Hepatocyte (in vitro differentiated cells): ENCODE measurements at places on chromosomes 7 and 10. TPM values are rescaled to one million over a fixed set of nuclear protein-coding genes. Genes with fewer than 3 reads are reported as not detected.

DNA sequence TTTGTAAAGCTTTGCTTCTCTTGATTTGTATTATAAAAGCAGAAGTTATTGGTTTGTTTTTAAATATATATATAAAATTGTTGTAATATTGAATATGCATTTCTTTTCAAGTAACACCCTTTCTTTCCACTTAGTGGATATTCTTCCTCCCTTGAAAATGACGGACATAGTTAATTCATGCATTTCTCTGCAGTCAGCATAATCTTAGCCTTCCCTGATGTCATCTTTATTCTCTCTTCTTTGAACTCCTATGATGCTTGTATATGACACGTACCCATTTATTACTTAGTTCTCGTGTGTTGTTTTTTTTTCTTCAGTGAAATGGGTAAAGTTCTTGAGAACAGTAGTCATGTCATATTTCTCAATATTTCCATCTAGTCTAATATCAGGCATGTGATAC is 191.2 kb downstream of the MDFIC start:
- DNase-seq, result no peak

GRCh38 chr7:130022623-130023175 is 28.5 kb downstream of the ZC3HC1 start:
- no peak for DNase-seq

DNA sequence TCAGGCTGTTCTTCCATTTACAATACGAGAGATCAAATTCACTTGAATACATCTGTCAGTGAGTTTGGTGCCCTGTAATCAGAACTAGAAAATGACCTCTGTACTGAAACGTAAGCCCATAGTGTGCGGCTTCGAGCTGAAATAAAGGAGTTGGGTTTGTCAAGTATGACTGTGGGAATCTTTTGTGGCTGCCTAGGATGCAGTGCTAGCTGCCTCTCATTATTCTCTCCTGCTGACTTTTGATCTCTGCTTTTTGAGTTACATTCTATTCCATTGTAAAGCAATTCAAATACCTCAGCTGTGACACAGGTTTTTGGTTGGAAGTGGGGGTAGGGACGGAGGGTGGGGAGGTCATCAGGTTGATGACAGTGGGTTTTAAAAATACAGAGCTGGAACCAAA is 40.4 kb downstream of the ICA1 start:
- DNase-seq, result no peak

DNA sequence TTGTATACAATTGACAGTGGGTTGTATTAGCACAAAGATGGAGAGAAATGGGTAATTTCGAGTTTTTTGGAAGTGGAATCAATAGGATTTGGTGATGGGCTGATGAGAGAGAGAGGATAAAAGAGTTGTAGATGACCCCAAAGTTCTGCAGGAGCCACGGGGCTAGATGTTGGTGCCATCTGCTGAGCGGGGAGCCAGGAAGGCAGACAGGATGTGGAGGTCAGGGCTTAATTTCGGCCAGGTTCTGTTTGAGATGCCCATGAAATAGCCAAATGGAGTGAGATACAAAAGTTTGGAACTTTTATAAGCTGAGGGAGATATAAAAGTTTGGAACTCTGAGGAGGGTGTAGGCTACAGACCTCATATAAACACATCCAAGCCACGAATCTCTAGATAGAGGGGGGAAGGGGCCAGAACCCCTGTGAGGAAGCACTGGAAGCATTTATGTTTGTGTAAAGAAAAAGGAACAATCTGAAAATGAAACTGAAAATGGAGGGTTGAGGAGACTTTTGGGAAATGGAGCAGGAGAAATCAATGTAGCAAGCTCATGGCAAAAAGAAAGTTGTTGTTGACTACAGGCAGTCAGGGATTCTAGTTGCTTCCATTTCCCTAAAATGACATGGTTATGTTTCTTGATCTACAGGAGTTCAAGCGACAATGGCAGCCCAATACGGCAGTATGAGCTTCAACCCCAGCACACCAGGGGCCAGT is 2.2 kb downstream of the GIMAP4 start:
- DNase-seq, result no peak

DNA sequence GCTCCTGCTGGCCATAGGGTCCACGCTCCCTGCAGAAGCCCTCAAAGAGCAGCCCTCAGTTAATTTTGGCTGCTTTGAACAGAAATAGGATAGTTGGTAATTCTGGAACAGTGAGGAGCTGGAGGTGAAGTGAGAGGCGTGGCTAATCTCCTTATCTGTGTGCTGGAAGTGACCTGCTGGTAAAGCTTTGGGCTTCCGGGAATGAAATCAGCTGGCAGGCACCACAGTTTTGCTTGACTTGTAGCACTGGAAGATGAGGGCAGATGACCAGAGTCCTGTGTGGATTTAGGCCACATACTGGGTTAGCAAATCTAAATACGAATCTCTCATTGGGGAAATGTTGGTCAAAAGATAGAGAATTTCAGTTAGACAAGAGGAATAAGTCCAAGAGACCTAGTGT is 10.2 kb downstream of the ATP6V0E2 start:
- DNase-seq, result peak; percentile 18

DNA sequence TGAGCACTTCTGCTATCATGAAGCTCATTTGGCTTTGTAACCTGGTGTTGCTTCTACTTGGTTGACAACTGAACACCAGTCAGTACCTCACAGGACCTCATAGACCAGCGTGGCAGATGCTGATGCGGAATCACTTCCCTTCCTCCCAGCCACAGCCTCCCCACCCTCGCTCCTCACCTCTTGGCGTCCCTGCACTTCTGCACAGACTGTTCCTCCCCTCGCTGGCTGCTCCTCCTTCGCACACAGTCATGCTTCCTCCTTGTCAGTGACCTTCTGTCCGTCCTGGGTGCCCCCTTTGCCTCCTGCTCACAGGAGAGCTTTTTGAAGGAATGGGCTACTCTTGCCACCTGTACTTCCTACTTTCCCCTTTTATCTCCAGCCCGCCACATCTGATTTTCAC is 61.4 kb upstream of the CTBP2 start:
- DNase-seq, result no peak

DNA sequence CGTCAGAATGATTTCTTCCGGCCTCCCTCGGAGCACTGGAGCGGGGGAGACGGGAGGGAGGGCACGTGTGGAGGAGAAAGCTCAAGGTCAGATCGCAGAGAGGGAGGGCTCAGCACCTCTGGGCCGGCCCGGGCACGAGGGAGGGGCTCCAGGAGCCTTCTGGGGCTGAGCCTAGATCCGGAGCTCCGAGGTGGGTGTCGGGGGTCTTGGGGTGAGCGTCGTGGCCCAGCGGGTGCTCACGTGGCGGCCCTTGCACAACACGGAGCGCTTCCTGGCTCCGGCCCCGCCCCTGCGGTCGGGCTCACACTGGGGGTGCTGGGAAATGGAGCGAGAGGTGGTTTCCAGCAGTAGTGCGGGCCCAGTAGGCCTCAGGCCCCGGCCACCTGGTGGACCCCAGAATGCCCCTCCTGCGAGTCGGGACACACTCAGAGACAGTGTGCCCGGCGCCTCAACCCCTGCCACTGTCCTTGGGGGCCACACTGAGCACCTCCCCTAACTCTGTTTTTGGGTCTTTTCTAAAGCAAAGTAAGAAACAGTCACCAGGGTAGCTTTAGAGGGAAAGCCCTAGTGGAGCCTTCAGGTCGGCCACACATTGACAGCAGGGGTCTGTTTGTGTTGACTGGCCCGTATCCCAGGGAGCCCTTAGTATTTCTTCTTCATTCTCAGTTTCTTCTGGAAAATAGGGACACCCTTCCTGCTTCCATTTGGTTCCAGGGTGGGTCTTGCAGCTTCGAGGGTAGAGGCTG is 798 bp downstream of the PPIF start:
- peak; percentile 76 for DNase-seq

The PTPRE gene
- 3.2 and 5.0 TPM in 2 replicates for polyA plus RNA-seq
